ENCODE measurements at places on chromosomes 3 and 15. TPM values are rescaled to one million over a fixed set of nuclear protein-coding genes. Genes with fewer than 3 reads are reported as not detected.

Gene GCSAM
- 42.1 TPM for total RNA-seq

Gene RRP9
- 17.3 TPM for total RNA-seq

Gene FOXB1
- 0.14 TPM for total RNA-seq

Gene SERPINI2
- not detected for total RNA-seq

Gene CD200R1
- total RNA-seq: 29.2 TPM

Gene COL6A5
- total RNA-seq: not detected

Gene RAD51
- total RNA-seq: 0.93 TPM

GRCh38 chr15:68310804-68311463 is 33.4 kb downstream of the FEM1B start:
- H3K4me1 ChIP-seq: no peaks in the 10 kb centered on the region
- no peaks in the 10 kb centered on the region for H3K27me3 ChIP-seq
- DNase-seq: no peak
- H3K36me3 ChIP-seq: no peaks in the 10 kb centered on the region

GRCh38 chr3:106167728-106168127 is 298.9 kb upstream of the CBLB start:
- H3K27ac ChIP-seq: no peak overlapping the region
- no peak overlapping the region for H3K4me3 ChIP-seq
- no peaks in the 10 kb centered on the region for H3K27me3 ChIP-seq

DNA sequence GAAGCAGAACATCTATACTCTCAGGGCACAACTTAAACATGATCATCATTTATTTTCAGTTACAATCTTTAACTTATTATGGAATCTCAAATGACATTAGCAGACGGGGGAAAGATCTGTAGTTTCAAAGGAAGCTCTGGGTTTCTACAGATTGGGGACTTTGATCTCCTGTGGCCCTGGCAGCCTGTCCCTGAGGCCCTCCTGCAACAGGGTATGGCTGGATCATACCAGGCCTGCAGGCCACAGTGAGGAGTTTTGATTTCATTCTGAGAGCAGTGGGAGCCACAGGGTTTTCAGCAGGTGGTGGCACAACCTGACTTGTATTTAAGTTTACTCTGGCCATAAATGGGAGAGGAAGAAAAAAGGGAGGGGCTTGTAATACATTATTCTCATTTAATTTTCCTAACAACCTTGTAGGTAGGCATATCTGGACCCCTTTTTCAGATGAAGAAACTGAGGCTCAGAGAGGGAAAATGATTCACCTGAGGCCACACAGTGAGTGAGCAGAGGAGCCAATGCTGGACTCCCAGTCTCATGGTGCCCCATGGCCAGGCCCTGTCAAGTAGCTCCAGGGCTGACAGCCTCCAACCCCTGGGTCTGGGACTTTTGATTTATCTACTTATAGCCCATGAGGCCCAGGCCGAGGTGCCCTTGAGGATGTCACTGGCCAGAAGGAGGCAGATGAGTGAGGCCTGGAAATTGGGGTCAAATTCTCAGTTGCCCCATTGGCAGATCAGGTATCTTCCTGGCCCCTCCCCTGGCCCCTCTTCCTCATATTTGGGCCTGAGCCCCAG is 71.0 kb downstream of the ATP2B2 start:
- DNase-seq: no peak
- no peaks in the 10 kb centered on the region for H3K36me3 ChIP-seq
- H3K27me3 ChIP-seq: no peaks in the 10 kb centered on the region
- H3K4me3 ChIP-seq: no peak overlapping the region
- H3K27ac ChIP-seq: no peak overlapping the region

- peaks cover 5% of the 10 kb centered on the region for H3K4me1 ChIP-seq
- DNase-seq: no peak
- no peak overlapping the region for H3K27ac ChIP-seq
- no peaks in the 10 kb centered on the region for H3K36me3 ChIP-seq
- no peaks in the 10 kb centered on the region for H3K27me3 ChIP-seq
These were observed 179.7 kb upstream of the TOPAZ1 start for GRCh38 chr3:44061961-44062360.

GRCh38 chr3:12192173-12192572 is 33.5 kb upstream of the TIMP4 start:
- H3K4me1 ChIP-seq: peaks cover 5% of the 10 kb centered on the region
- no peaks in the 10 kb centered on the region for H3K27me3 ChIP-seq
- H3K36me3 ChIP-seq: no peaks in the 10 kb centered on the region
- no peak overlapping the region for H3K27ac ChIP-seq
- DNase-seq: no peak
- H3K4me3 ChIP-seq: no peak overlapping the region

DNA sequence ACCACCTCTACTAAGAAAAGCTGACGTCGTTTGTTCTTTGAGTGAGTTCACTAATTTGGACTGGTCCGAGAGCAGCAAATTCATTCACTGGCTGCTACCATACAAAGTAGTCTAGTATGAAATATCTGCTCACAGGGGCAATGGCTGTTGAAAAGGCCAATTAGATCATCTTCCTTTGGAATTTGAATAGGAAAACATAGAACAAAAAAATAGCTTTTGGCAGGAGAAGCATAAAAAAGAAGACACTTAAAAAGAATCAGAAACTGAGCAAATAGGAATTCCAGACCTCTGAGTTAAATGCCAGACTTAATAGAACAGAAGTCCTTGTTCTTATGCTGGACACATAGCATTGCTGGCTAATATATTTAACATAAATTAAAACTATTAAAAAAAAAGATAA is 159.3 kb downstream of the IL1RAP start:
- no peak overlapping the region for H3K4me3 ChIP-seq
- no peak overlapping the region for H3K27ac ChIP-seq
- no peaks in the 10 kb centered on the region for H3K36me3 ChIP-seq
- DNase-seq: no peak
- H3K27me3 ChIP-seq: no peaks in the 10 kb centered on the region

DNA sequence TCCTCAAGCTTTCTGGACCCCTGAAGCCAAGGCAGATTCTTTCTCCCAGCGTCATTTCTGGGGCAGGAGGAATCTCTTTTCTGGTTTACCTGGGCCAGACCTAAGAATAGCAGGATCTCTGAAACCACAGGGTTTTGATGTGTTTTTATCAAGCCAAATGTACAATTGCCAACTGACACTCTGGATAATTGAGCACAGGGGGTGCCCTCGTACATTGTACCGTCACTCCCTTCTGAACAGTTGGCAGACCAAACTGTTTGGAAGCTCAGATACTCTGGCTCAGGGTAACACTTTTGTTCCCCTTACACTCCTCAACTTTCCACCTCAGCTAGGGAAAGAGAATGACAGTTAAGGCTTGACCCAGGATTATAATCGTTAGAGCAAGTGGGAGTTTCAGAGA is 49.9 kb downstream of the ASTE1 start:
- no peak overlapping the region for H3K27ac ChIP-seq
- no peak overlapping the region for H3K4me3 ChIP-seq
- no peaks in the 10 kb centered on the region for H3K4me1 ChIP-seq
- H3K27me3 ChIP-seq: no peaks in the 10 kb centered on the region
- peaks cover 3% of the 10 kb centered on the region for H3K36me3 ChIP-seq

DNA sequence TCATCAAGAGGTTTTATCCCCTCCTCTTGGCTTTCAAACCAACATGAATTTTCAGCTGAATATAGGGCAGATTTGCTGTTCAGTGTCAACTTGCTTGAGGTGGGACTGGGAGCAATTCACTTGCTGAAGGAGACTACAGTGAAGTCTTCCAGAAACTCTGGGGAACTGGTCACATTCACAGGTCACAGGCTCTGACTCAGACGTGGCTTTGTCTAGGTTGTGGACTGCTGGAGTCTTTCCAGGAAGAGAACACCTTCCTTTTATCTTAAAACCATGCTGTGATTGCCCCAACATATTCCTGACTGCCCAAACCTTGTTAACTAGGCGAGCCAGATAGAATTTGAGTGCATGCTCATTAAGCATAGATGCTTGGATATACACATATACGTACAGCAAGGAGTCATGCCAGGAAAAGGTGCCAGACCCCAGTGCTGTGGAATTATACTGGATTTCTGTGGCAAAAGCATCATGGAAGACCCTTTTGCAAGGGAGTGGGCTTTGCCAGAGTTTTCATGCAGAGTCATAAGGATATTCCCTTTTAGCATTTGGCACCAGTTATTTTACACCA is 399.1 kb upstream of the TBL1XR1 start:
- no peaks in the 10 kb centered on the region for H3K36me3 ChIP-seq
- no peak for DNase-seq
- peak overlapping the region; percentile 60 for H3K27ac ChIP-seq
- peaks cover 87% of the 10 kb centered on the region for H3K4me1 ChIP-seq
- H3K27me3 ChIP-seq: no peaks in the 10 kb centered on the region

- H3K27me3 ChIP-seq: no peaks in the 10 kb centered on the region
- H3K27ac ChIP-seq: no peak overlapping the region
- H3K36me3 ChIP-seq: no peaks in the 10 kb centered on the region
- no peak for DNase-seq
These were observed 692.7 kb upstream of the SGO1 start for GRCh38 chr3:20878691-20879090.

DNA sequence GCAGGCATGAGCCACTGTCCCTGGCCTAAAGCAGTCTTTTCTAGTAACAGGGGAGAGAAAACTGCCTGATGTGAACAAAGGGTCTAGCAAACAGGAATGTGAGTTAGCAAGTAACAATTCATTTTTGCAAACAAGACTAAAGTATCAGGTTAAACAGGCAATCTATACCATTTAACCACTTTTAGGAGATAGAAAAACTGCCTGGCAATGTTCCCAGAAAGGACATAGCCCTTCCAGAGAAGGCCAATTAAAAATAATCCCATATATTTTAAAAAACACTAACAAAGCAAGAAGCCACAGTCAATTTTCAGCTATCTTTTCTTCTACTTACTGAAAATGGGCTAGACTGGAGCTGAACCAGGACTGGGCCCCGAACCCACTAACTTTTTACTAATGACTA is 6.3 kb downstream of the RBSN start:
- H3K27me3 ChIP-seq: no peaks in the 10 kb centered on the region
- H3K27ac ChIP-seq: no peak overlapping the region
- DNase-seq: no peak

- H3K36me3 ChIP-seq: no peaks in the 10 kb centered on the region
- H3K27ac ChIP-seq: no peak overlapping the region
- no peak overlapping the region for H3K4me3 ChIP-seq
These were observed 120.1 kb upstream of the SLC25A36 start for GRCh38 chr3:140821493-140821892.

GRCh38 chr3:41749988-41750387 is 211.9 kb downstream of the ULK4 start:
- DNase-seq: no peak
- no peaks in the 10 kb centered on the region for H3K4me1 ChIP-seq
- no peaks in the 10 kb centered on the region for H3K27me3 ChIP-seq
- H3K27ac ChIP-seq: no peak overlapping the region
- no peaks in the 10 kb centered on the region for H3K36me3 ChIP-seq
- H3K4me3 ChIP-seq: no peak overlapping the region

DNA sequence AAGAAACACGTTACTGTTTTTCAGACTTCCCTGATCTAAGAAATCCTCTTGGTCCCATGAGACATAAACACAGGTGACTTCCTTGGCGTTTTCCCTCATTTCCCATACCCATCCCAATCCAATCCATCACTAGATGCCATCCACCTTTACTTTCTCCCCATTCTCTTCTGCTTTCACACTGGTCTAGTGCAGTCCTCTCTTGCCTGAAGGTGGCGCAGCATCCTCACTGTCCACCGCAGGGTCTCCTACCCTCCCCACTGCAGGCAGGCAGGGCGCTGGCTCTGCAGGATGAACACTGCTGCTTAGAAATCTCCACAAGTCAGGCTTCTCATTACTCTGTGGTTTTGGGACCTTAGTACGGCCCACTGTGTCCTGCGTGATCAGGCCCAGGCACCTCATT is 58.2 kb downstream of the RAB7A start:
- no peaks in the 10 kb centered on the region for H3K27me3 ChIP-seq
- no peaks in the 10 kb centered on the region for H3K36me3 ChIP-seq
- no peak overlapping the region for H3K27ac ChIP-seq
